ENCODE measurements at places on chromosomes 5 and 9.

DNA sequence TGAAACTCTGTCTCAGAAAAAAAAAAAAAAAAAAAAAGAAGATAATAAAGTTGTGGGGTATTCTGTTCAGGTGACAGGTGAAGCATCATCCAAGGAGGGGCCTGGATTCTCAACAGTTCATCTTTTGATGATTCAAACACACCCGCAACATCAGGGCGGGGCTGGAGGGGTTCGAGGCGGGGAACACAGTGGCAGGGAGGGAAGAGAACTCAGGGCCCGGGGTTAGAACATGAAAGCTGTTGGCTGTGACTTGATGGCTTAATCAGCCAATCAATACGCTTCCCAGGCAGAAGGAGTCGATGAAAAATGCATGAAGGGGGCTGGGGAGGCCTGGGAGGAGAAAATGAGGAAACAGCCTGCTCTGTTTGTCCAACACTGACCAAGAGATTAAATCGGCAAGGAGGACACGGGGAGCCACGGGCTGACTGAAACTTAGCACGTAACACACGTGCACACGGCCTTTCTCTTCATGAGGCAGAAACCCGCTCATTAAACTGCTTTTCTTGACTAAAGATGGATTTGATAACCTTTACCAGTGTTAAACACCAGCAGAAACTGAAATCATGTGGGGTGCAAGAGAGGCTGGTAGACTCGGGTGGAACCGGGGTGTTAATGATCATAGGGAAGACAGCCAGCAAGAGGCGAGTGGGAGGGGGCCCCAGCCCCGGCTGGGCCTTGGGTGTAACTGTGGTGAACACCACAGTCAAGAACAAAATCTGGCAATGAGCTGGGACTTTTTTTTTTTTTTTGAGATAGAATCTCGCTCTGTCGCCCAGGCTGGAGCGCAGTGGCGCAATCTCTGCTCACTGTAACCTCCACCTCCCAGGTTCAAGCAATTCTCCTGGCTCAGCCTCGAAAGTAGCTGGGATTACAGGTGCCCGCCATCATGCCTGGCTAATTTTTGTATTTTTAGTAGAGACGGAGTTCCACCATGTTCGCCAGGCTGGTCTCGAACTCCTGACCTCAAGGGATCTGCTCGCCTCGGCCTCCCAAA, 105.7 kb upstream of the RAPGEF1 start:
- no peak for DNase-seq

- peak; percentile 15 for DNase-seq
Measured at GRCh38 chr9:15485836-15486666, 24.7 kb downstream of the PSIP1 start.

- DNase-seq, result no peak
Measured at GRCh38 chr5:33888587-33888986, 3.2 kb downstream of the ADAMTS12 start.

- no peak for DNase-seq
Measured at GRCh38 chr5:88058625-88059024, 210.0 kb downstream of the TMEM161B start.

DNA sequence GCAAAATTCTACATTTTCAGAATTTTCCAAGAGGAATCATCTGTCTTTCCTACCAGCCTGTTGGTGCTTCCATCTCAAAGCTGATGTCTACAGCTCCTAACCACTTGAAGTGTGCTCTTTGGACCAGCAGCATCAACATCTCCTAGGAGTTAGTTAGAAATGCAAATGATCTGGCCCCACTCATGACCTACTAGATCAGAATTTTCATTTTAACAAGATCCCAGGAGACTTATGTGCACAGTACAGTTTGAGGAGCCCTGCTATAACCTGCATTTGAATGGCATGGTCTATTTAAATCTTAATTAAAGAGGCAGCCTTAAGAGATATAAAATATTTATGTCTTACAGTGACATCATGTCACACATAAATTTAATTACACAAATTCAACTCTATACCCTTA, 33.8 kb downstream of the ITK start:
- no peak for DNase-seq

DNA sequence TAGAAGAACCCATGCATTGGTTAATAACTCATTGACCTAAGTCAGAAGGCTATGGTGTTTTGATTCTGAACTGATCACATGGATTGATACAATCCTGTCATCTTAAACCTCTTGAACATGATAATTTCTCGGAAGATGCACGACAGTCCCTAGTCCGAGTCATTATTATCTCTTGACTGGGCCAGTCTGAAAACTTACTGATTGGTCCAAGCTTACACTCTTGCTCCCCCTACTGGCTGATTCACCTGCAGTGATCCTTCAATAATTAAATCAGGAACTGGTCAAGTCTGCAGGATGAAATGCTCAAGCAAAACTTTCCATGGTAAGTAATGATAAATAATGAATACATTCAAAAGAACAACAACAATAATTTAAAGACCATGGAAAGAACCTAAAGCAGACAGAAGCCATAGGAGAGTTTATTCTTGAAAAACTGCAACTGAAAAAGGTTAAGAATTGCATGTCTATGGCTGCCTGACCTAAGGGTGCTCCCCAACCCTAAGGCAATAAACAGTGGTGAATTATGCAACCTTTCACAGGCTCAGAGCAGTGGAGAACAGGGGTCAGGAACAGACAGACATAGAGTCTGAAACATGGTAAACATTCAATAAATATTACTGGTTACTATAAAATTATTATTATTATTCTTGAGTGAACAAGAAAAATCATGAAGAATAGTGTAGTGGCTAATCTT, 79.3 kb downstream of the BRINP1 start:
- DNase-seq, result peak; percentile 82

DNA sequence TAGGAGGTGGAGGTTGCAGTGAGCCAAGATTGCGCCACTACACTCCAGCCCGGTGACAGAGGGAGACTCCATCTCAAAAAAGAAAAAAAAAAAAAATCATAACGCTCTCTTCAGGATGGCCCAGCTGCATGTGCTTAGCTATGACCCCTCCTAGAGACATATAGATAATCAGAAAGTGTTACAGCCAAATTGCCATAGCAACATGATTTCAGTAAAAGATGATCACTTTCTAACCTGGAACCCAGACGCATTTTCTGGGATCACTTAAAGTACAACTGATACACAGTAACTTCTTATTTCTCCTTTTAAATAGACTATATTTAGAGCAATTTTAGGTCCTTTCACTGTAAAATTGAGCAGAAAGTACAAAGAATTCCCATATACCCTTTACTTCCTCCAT, 372.9 kb downstream of the CDH18 start:
- DNase-seq, result no peak

- DNase-seq, result no peak
Measured at GRCh38 chr9:71245651-71246050, 124.2 kb upstream of the TRPM3 start.

DNA sequence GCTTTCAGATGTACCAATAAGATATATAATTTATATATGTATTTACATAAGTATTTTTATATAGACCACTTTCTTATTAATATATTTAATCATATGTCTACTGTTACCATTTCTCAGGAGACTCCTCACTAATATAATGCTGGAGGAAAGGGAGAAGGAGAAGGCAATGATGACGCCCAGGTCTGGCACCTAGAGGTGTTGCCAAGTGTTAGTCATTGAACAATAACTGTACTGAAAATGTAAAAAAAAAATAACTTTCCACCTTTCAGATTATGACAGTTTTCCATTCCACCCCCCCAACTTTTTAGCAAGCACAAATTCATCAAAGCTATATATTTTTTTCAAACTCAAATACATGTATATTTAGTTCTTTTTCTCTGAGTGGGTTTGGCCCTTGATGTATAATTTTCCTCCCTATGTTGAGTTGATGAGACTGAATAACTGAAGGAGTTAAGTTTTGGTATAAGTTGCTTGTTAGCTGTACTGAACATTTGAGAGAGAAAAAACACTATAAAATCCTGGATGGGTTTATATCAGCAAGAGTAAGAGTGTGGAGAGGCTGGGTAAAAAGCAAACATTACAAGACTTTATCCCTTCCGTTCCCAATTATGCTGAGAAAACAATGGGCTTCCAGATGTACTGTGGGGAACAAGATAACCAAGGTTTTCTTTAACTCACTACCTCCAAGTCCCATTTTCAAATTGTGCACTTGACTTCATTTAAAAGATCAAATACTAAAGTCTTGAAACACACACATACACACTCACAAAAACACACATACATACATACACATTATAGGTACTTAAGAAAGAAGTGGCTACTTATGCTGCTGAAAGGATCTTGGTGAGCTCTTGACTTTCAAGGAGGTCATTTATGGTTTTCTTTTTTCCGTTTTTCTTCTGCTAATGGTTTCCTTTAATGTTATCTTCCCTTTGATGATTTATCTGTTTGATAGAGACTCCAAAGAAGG, 142.8 kb upstream of the IFNE start:
- DNase-seq, result no peak

DNA sequence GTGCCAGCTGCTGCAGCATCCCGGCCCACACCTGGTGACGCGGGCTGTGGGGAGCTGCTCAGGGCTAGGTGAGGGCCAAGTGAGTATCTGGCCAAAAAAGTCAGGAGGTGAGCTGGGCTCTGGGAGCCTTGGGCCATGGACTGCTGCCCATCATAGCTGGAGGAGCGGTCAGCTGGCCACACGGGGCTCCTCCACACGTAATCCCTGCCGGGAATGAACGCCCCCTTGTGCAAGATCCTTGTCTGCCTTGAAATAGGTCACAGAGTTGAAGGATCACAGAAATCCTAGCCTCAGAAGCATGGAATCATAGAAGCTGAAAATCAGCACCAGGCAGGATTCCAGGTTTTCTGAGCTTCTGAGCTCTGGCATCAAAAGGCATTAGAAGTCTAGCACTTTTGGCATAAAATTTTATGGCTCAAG, 16.8 kb upstream of the COL27A1 start:
- DNase-seq, result no peak

DNA sequence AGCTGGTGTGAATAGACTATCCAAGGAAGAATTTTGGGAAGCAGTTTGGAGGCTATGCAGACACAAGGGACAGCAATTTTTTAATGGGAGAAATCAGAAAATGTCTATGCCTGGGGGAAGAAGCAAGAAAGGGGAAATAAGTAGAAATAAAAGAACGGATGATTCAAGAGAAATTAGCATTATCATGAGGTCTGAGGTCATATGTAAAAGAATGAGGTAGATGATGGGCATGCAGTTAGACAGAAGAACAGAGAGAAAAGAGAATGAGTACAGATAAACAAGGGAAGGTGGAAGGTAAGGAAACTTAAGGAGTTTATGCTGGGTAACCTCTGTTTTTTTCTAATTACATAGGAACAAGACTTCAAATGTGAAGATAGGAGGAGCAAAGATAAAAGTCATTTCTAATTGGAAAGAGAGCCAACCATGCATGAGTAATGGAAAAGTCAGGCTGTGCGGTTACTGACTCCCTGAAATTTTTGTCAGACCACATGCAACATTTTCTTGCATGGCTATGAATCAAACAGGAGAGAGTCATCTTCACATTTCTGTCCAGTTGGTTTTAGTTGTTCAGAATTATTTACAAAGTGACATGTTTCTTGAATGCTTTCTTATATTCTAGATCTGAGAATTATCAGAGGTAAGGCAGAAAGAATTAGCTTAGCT, 101.0 kb upstream of the PIK3R1 start:
- DNase-seq, result no peak

GRCh38 chr5:109743041-109743531, 53.4 kb downstream of the MAN2A1 start:
- DNase-seq, result no peak

GRCh38 chr9:136712690-136713544, 545 bp downstream of the DIPK1B start:
- no peak for DNase-seq

GRCh38 chr9:131391020-131391419, 2.9 kb upstream of the PRRC2B start:
- DNase-seq, result no peak

GRCh38 chr9:90569511-90569910, 73.1 kb downstream of the DIRAS2 start:
- no peak for DNase-seq

GRCh38 chr5:74141053-74141452, 499.5 kb downstream of the ENC1 start:
- DNase-seq, result no peak

DNA sequence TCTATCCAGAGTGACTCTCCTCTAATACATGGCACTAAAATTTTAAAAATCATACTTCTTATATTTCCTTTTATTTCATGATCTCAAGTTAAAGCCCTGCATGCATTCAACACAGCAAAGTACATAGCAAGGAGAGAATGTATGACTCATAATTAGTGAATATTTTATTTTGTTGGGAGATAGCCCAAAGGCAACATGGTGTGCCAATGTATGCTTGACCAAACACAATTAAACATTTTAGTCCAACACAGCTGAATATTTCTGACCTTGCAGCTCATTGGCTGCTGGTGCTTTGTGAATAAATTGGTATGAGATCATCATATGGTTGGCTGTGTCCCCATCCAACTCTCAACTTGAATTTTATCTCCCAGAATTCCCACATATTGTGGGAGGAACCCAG, 103.5 kb downstream of the NPR3 start:
- DNase-seq, result no peak

GRCh38 chr5:166262395-166262794, 2029.0 kb upstream of the WWC1 start:
- no peak for DNase-seq

DNA sequence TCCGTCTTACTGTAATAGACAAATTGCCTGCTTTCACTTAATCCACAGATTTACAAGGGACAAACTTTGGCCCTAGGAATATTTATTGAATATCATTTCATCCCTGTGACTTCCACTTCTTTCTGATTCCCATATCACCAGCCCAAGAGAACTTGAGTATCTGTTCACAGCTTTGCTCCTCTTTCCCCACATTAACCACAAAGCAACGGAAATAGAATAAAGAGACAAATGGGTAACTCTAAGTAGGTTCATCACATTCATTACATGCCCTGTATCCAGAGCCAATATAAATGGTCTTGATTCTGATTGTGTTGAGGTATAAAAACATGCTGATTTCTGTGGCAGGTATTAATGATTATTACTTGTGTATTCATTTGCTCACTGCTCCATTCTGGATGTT, 41.9 kb downstream of the TMEM252 start:
- no peak for DNase-seq

GRCh38 chr5:159765135-159765433, 151.2 kb upstream of the ADRA1B start:
- no peak for DNase-seq

GRCh38 chr9:117189121-117189520, 225.7 kb downstream of the ASTN2 start:
- no peak for DNase-seq

GRCh38 chr9:2424619-2425033, 197.0 kb upstream of the VLDLR start:
- no peak for DNase-seq

DNA sequence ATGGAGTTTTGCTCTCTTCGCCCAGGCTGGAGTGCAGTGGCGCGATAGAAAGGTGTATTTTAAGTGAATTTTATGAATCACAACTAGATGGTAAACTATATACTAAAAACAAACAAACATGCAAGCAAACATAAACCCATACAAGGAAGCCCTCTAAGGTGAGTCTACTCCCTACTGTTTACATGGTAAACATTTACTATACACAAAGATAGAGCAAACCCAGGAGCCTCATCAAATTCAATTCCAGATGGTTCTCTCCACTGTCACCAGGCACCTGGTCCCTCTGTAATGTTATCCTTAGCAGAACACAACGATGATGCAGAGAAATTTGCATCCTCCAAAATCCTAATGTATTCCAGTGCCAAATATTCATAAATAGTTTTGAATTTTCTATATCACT, 17.9 kb downstream of the ANKH start:
- DNase-seq, result peak; percentile 90

- peak; percentile 1 for DNase-seq
Measured at GRCh38 chr9:83491413-83491812, 46.8 kb downstream of the FRMD3 start.

All from DMS53 (cell line).